Stimulated activated CD4-positive, alpha-beta T cell treated with anti-CD3 and anti-CD28 coated beads, Interleukin-1b, Interleukin-23, amount 100 ng/mL, for 1 hour (primary cell): ENCODE measurements at places on chromosomes 5 and 9.

- DNase-seq, result no peak
These were observed 83.5 kb downstream of the FEM1C start for GRCh38 chr5:115461093-115461492.

DNA sequence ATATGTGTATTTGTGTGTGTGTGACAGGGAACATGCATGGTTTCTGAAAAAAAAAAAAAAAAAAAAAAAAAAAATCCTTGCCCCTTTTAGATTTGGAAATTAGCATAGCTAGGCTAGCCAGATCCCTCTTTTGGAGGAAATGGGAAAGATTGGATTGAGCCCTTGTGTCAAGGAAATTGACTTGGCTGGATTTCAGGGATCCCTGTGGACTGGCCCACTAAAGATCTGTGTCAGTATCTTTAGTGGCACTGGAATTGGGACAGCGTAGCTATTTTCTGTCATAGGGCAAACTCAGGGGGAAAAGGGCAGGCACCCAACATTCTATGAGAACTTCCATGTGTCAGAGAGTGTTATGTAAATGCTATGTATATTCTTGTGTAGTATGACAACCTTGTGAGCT lies 35.4 kb downstream of the SH3GL2 start:
- DNase-seq, result no peak

GRCh38 chr9:123679330-123679987 lies 250.5 kb downstream of the DENND1A start:
- DNase-seq, result no peak

DNA sequence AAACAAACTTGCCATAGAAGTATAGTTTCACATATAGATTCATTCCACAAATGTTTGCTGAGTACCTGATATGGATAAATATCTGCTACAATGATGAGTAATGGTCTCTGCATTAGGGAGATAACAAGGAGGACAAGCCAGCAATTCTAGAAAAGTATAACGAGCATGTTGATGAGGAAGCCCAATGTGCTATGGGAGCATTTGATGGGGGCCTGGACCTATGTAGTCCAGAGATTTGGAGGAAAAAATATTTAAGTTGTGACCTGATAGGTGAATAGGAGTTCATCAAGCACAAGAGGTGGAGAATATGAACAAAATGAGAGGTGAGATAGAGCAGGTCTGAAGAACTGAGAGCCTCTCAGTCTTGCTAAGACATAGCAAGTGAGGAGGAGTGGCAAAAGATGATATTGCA lies 14.4 kb upstream of the TMEM245 start:
- DNase-seq, result no peak

DNA sequence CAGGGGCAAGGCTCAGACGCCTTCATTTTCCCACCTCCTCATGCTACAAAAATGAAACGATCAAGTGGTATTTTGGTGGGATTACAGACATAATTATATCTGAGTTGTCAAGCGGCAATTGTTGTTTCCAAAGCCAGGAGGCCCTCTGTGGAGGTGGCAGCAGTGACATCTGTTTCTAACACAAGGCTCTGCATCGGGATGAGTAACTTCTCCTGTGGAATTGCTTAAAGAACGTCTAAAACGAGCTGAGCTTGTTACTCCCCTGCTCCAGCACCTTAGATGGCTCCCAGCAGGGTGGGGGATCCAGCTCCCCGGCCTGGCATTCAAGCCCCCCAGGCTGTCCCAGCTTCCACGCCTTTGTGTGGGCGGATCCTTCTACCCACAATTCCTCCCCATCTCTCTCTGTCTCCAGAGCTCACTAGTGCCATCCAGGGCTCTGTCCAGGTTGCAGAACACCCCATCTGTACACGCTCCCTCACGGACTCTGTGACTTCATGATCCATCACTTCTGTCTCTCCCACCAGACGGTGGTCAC lies 36.8 kb downstream of the DAB2IP start:
- DNase-seq, result no peak

DNA sequence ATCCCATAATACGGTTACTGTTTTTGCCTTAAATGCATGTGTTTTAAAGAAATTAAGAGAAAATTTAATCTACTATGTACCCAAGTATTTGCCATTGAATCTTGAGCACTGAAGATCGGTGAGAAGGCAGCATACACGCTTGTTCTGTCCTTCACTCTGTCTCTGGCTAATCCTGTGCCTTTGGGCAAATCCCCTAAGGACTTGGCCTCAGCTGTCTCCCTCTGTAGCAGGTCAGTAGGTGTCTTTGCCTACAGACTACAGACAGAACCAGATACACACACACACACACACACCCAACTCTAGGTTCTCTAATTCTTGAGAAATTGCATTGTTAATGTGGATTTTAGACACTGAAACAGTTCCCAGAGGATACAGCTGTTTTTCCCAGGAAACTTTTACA lies 117.4 kb downstream of the WDR41 start:
- DNase-seq, result no peak

- no peak for DNase-seq
These were observed 66.2 kb downstream of the MVB12B start for GRCh38 chr9:126392662-126393371.

- no peak for DNase-seq
These were observed 49.1 kb upstream of the SLIT3 start for GRCh38 chr5:169350016-169350415.

- DNase-seq, result no peak
These were observed 22.3 kb upstream of the GABRP start for GRCh38 chr5:170761048-170761707.

DNA sequence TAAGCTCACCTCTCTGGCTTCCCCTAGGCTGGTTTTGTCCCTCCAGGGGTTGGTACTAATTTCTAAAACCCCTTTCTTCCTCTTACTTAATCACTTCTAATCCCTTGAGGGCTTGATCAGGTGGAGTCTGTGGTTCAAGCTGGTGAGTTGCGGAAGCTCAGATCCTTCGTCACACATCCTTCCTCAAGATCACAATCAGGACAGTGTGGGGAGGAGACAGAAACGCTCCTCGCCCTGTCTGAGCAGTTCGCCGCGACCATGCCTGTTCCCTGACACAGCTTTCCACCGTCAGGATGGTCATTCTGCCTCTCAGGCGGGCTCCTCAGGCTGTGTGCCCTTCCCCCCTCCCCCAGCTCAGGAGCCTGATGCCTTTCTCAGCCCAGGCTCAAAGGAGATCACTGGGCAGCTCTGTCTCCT lies 24.3 kb downstream of the CPLX2 start:
- DNase-seq, result no peak

- DNase-seq, result no peak
These were observed 41.0 kb downstream of the CYFIP2 start for GRCh38 chr5:157306692-157307471.

- no peak for DNase-seq
These were observed 190.9 kb downstream of the ICE1 start for GRCh38 chr5:5613261-5613990.

GRCh38 chr5:6886866-6887265 lies 173.6 kb downstream of the TENT4A start:
- DNase-seq, result no peak

GRCh38 chr9:135320943-135321342 lies 158.6 kb upstream of the PPP1R26 start:
- DNase-seq, result no peak

GRCh38 chr9:96113032-96113431 lies 188.9 kb downstream of the HSD17B3 start:
- DNase-seq, result no peak

DNA sequence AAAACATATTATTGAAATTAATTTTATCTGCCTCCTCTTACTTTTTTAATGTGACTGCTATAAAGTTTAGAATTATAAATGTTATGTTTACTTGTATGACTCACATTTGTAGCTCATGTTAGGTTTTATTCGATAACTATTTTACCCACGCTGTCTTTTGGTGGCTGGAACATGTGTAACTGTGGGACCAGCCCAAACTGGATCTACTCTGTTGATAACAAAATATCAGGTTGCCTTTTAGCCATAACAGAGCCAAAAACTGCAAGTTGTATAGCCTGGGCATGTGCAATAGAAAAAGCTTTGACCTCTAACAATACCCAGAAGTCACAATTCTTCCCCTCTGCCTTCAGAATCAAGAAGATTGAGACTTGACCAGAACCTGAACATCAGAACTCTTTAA lies 356.5 kb downstream of the PRELID2 start:
- DNase-seq, result no peak

GRCh38 chr5:37490931-37491330 lies 111.8 kb downstream of the WDR70 start:
- DNase-seq, result no peak

GRCh38 chr5:27062451-27062850 lies 24.1 kb upstream of the CDH9 start:
- no peak for DNase-seq

GRCh38 chr5:124054564-124054963 lies 542.6 kb downstream of the CSNK1G3 start:
- DNase-seq, result no peak

DNA sequence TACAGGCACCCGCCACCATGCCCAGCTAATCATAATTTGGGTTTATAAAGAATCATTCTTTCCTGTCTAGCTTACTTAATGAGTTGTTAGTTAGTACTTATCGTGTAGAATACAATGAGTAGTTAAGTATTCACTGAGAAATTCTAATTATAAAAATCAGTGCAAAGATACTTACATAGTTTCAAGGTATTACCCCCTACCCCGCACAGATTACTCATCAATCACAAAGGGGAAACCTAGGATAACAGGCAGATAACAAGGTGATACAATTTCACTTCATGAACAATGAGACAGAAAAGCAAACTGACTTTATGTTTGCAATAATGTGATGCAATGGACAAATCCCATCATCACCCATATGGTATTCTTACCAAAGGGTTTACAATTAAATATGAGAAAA lies 109.6 kb downstream of the FAM174A start:
- no peak for DNase-seq

DNA sequence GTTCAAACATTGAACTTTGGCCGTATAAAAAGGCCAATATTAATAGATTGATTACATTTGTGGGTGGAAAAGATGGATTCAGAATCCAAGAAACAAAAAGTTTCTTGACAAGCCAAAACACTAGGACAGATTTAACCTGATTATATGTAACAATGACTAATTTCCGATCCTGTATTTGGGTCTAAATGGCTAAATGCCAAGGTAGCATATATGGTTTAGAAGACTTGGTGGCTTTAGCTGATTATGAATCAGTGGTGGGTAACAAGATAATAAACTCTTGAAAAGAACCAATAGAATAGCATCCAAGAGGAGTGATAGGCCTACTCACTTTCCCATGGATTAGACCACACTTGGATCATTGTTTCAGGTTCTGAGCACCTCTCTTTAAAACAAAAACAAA lies 21.8 kb upstream of the ANP32B start:
- DNase-seq, result no peak

- DNase-seq, result no peak
These were observed 289.6 kb downstream of the KIF4B start for GRCh38 chr5:155303120-155303519.

DNA sequence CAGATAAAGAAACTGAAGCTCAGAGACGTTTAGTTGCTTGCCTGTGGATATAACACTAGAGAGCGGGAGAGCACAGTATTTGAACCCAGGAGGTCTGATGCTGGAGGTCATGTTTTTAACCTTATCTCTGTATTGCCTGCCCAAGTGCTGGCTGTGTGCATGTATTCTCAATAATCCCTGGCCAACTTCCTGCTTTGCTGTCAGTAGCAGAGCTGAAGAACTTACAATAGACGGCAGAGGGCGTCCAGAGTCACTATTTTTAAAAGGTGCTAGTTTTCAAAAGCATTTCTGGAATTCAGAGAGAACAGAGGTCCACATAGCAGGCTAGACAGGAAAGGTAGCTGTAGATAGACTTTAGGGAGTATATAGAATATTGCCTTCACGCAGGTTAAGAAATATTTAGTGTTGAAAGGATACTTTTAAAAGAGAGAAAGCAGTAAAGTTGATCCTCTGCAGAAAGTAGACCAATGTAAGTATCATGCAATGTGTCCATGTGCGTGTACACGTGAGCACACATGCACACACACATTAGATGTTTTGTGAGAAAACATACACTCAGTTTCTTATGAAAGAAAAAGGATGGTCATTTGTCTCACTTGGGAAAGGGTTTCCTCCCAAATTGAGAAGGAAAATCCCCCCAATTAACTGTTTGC lies 46.3 kb downstream of the PTCD2 start:
- no peak for DNase-seq

DNA sequence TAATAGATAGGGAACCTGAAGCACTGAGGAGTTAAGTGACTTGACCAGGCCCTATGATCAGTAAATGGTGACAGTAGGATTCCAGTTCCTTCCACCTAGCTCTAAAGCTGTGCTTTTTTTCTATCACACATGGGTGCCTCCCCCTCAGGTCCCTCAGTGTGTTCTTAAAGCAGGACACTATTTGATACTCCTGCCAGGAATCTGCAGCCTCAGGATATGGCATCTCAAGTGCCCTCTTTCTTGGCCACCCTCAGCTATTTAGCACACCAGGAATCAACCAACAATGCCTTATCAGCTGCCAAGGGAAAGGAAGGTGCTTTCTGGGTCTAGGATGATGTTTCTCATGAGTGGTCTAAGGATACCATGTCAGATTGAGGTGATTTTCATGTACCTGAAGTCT lies 49.1 kb downstream of the MACROH2A1 start:
- no peak for DNase-seq

DNA sequence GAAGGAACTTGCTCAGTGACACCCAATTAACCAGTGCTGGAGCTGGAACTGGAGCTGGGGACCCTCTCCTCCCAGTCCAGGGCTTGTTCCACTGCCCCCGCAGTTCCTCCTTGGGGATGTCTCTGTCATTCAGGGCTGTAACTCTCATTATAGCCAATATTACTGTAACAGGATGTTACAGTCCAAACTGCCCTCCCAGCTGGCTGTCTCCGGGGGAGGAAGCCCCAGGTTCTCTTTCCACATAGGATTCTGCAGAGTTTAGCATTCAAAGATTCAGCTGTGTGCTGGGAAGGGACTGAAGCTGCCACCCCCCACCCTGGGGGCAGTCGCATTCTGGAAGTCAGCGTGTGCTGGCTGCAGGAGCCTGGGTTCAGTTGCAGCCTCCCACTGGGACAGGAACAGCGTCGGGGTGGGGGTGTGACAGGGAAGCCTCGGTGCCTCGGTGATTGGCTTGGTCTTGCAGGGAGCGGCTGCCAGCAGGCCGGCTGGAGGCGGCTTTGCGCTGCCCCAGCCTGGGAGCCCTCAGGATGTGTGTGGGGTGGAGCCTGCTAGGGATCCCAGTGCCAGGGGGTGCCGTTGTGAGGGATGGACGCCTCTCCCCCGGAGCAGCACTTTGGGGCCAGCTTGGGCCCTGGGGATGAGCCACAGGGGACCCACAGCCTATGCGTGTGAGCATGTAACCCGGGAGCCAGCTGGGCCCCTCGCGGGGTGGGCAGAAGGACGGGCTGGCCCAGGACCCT lies 101.1 kb downstream of the RGS3 start:
- DNase-seq, result no peak

- no peak for DNase-seq
These were observed 5.5 kb downstream of the PCDH1 start for GRCh38 chr5:141872496-141873356.

- no peak for DNase-seq
These were observed 215.6 kb upstream of the ADAMTS16 start for GRCh38 chr5:4924577-4924976.
